ENCODE measurements at places on chromosomes 5 and 9. TPM values are rescaled to one million over a fixed set of nuclear protein-coding genes. Genes with fewer than 3 reads are reported as not detected.

GRCh38 chr5:40206030-40206429 lies 473.7 kb upstream of the PTGER4 start:
- DNase-seq, result no peak

DNA sequence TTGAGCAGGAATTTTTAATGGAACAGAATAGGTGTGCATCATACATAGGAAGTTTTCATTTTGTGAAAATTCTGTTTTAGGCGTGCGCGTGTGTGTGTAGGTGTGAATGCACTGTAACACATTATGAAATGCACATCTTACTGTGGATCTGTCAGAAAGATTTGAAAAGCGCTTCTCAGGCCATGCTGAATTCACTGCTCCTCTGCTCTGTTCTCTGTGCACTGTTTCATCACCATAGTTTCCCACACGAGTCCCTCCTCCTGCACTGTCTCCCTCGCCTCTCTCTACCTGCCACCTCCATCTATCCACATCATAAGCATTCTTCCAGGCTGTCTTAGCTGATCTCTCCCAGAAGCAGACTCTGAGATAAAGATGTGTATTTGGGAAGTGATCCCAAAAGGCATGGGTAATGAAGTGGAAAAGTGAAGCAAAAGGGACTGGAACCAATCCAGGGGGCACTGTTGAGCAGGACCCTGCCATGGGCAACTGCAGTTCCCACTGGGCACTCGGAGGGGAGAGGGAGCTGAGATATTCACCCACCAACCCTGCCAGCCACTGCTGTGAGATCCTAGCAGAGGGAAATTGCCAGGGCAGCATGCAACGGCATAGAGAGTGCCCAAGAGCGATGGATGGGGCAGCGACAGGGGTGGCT lies 65.9 kb downstream of the GABBR2 start:
- no peak for DNase-seq

DNA sequence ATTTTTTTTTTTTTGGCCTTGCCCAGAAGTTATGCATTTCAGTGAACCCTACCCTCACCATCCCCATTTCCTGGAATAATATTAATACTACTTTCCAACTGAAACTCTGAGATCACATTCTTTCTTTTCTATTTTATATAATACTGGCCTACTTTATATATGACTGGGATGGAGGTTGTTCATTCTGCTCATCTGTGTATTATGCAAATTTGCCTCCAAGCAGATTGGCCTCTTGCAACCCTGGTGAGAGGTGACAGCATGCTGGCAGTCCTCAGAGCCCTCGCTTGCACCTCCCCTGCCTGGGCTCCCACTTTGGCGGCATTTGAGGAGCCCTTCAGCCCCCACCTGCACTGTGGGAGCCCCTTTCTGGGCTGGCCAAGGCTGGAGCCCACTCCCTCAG lies 35.4 kb downstream of the CDKN2A start:
- DNase-seq, result no peak

KIAA0825 gene
- total RNA-seq, result 17.3 TPM

DNA sequence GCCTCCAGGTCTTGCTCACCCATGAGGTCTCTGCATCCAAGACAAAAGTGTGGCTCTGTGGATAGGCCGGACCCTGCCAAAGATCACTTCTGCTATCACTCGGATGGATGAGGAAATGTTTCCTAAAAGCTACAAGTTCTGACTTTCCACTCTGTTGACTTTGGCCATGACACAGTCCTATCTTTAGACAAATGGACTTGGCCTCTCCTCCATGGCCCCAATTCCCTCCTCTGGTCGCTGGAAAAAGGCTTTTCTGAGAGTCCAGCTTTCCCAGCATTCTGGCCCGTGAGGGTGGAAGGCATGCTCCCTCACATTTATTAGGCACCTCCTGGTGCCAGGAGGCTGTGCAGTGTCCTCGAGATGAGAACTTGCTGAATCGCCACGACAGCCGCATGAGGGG lies 83.1 kb downstream of the COL27A1 start:
- peak; percentile 68 for DNase-seq

GRCh38 chr5:171521219-171521633 lies 101.8 kb downstream of the FGF18 start:
- DNase-seq, result peak; percentile 98

GRCh38 chr5:141041427-141041785 lies 9.8 kb upstream of the PCDHB1 start:
- no peak for DNase-seq

- DNase-seq, result no peak
Observed at GRCh38 chr5:126640866-126641265, 40.1 kb downstream of the PHAX start.

- DNase-seq, result no peak
Observed at GRCh38 chr5:72619677-72620076, 112.5 kb upstream of the ZNF366 start.

PRDM9 gene
- total RNA-seq, result not detected

DNA sequence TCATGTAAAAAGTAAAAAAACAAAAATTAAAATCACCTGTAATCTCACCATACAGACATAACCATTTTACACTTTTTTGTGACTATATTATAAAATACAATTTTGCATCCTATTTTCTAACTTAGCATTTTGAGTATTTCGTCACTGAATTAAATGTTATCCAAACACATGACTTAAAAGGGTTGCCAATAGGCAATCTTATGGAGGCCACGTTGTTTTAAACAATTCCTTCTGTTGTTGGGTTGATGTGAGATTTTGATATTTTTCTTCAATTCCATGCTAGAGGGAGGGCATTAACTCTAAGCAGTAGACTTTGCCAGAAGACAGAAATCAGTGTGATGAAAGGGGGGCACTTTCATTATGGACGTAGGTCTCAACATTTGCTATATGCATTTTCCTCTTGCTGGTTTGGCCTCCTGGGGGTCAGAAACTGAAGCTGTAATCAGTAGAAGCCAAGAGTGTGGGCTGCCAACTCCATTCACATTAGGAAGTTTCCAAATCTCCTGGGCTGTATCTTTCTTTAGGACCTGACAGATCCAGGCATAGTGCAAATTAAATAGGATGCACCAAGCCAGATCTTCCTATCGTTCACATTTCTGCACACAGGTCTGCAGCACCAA lies 614.2 kb upstream of the CLINT1 start:
- DNase-seq, result no peak

Data from umbilical cord (tissue), 2 donors.